ENCODE measurements at places on chromosomes 11 and 22.

DNA sequence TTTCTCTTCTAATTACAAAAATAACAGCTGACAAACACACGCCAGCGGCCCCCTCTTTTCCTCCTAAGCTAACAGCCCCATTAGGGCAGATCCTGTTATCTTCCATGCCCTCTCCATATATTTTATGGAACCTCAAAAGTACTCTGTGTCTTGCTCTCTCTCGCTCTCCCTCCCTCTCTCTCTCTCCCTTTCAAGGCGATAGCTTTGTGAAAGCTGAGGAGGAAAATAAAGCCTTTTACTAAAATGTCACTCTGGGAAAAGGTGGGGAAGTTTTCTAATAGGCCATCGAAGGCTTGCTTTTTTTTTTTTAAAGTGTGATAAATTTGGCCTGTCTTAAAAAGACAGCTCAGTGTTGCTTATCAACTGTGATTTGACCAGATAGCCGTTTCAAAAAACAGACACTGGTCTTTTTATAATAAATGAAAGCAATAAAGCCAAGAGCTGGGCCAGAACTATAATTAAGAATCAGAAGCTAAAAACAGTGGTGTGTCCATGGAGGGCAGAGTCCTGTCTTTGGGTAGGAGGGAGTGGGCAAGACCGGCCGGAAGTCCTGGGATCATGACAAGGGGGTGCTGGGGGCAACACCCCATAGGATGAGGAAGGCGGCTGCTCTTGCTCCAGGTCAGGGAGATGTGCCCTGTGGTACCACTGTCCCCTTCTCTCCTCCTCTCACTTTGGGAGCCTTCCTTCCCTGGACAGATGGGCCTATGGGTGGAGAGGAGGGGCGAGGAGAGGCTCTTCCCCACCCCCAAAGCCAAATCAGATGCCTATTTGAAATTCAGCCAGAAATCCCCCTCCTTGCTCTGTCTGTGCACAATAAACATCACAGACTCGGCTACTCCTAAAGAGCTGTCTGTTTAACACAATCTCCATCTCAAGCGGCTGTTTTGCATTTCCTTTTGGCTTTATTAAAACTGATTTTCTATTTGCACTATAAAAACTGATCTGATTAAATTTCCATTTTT is 267.2 kb downstream of the BUD13 start:
- DNase-seq, result no peak

DNA sequence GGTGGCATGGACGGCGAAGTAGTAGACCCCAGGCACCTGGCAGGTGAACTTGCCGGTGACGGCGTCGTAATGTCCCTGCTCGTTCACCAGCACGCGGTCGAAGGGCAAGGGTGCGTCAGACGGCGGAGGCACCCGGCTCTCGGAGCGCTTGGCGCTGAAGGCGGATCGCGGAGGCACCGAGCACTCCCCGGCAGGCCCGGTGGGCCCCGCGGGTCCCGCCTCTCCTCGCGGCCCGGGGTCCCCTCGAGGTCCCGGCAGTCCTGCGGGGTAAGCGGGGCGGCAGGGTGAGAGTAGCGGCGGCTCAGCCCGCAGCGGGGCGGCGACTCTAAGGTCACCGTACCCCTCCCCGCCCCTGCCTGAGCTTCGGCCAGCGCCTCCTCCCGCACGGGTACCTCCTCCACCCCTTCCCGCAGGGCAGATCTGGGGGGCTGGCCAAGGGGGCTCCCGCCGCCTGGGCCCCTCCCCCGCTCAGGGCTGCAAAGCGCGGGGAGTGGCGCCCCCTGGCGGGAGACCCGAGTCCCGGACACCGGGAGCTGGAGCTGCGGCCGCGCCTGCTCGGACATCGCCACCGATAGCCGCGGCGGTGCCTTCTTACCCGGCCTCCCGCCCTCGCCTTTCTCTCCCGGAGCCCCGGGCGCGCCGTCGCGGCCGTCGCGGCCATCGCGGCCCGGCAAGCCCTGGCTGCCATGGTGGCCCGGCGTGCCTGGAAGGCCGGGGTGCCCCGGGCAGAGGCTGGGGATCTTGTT is 921 bp downstream of the C1QTNF5 start:
- DNase-seq, result no peak

DNA sequence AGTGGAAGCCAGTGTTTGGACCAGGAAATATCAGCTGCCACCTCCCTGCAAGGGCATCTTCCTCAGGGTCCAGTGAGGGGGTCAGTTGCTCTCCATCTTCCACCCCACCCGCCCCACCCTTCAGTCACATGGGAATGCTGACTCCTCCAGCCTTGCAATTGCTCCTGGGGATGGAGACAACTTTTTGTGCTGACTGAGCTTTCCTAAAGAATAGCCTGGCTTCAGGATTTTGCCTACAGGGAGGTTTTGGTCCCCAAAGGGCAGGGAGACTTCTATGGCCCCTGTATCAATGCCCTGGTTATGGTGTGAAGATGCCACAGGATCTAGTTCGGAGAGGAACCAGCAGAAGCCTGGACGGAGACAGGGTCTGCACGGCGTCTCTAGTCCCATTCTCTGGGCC is 124.0 kb upstream of the LMO1 start:
- no peak for DNase-seq

DNA sequence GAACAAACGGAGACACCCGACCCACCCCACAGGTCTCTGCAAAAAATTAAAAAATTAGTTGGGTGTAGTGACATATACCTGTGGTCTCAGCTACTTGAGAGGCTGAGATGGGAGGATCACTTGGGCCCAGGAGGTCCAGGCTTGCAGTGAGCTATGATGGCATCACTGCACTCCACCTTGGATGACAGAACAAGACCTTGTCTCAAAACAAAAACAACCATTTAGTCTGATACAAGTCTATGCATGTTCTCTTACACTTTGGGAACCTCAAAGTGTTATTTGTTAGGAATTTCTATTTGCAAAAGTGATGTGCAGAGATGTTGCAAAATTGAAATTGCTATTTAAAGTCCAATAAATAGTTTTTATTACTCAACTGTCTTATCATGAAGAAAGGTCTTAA is 14.3 kb downstream of the ATG13 start:
- no peak for DNase-seq

- DNase-seq, result no peak
These were observed 607 bp downstream of the MRPL11 start for GRCh38 chr11:66437979-66438503.

DNA sequence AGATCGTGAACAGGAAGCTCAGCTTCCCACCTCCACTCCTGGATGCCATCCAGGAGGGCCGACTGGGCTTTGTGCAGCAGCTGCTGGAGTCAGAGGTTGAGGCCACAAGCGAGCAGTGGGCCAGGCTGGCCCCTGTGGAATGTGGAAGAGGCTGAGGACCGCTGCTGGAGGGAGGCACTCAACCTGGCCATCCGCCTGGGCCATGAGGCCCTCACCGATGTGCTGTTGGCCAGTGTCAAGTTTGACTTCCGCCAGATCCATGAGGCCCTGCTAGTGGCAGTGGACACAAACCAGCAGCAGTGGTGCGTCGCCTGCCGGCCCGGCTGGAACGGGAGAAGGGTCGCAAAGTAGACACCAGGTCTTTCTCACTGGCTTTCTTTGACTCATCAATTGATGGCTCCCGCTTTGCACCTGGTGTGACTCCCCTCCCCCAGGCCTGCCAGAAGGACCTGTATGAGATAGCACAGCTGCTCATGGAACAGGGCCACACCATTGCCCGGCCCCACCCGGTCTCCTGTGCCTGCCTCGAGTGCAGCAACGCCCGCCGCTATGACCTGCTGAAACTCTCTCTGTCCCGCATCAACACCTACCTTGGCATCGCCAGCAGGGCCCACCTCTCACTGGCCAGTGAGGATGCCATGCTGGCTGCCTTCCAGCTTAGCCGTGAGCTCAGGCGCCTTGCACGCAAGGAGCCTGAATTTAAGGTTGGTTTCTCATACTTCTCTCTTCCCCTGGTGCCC is 24.9 kb downstream of the ART5 start:
- no peak for DNase-seq

- DNase-seq, result no peak
These were observed 1.6 kb upstream of the IRF7 start for GRCh38 chr11:617199-617911.

DNA sequence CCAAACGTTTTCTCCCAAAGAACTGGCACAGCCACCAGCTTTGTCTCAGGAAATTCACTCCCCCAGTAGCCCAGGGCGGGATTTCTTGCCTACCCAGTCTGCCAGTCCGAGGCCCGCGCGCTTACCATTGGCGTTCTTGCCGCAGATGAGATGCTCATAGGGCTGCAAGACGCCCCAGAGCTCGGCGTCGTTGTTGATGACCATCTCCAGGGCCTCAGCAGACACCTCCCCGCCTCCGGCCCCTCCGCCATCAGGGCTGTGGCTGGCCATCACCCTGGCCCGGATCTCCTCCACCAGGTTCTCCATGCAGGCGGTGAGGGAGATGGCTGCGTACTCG is 1.3 kb downstream of the ABTB2 start:
- no peak for DNase-seq

- DNase-seq, result no peak
These were observed 3.6 kb downstream of the TNNI2 start for GRCh38 chr11:1842149-1843097.

GRCh38 chr22:50702261-50702671 is 29.6 kb downstream of the SHANK3 start:
- no peak for DNase-seq

GRCh38 chr22:41075946-41076345 is 16.4 kb upstream of the EP300 start:
- DNase-seq, result no peak

GRCh38 chr11:88555829-88556202 is 218.3 kb upstream of the CTSC start:
- DNase-seq, result no peak

DNA sequence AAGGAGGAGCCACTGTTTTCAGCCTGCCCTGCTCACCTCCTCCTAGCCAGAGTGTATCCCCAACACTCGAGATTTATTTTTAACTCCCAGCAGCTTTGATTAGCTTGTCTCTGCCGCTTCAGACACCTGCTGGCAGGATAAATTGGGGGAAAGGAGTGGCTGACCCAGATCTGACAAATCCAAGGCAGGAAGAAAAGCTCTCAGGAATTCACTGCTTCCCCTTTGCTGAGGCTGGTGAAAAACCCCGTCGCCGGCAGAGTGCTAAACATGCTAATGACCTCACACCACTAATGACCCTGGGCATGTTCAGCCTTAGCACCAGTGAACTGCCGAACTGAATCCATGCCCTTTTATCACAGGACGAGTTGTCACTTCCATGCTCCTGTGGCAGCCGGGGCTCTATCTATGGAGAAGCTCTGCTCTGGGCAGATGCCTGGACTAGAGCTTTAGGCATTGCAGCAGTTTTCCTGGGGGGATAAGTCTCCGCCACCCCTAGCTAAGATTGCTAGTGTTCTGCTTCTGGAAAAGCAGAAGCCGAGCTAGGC is 52.2 kb downstream of the FEZ1 start:
- no peak for DNase-seq

DNA sequence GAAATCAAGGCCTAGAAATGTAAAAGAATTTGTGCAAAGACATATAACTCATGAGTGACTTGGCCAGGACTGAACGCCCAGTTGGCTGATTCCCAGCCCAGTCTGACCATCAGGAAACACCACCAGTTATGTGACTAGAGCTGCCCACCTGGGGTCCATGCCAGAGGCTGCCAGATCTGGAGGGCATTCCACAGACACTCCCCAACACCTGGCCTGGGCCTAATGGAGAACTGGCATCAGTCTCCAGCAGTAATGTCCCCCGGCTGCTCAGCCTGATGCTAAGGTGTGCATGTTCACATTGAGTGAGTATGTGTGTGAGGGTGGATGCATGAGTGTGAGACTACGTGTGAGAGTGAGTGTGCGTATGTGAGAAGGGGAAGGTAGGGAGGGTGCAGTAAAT is 15.7 kb downstream of the PLAAT3 start:
- no peak for DNase-seq

DNA sequence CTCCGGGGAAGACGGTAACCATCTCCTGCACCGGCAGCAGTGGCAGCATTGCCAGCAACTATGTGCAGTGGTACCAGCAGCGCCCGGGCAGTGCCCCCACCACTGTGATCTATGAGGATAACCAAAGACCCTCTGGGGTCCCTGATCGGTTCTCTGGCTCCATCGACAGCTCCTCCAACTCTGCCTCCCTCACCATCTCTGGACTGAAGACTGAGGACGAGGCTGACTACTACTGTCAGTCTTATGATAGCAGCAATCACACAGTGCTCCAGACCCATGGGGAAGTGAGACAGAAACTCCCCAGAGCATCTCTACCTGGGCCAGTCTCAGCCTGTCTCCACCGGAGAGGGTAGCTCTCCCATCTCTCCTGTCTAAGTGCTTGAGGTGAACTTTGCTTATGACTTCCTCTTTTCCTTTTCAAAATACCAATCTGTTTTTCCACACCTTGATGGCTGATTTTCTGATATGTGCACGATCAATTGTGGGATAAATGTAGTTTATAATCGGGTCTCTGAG is 48.5 kb upstream of the VPREB1 start:
- no peak for DNase-seq

- DNase-seq, result no peak
These were observed 54.0 kb downstream of the CCDC34 start for GRCh38 chr11:27309046-27309445.

DNA sequence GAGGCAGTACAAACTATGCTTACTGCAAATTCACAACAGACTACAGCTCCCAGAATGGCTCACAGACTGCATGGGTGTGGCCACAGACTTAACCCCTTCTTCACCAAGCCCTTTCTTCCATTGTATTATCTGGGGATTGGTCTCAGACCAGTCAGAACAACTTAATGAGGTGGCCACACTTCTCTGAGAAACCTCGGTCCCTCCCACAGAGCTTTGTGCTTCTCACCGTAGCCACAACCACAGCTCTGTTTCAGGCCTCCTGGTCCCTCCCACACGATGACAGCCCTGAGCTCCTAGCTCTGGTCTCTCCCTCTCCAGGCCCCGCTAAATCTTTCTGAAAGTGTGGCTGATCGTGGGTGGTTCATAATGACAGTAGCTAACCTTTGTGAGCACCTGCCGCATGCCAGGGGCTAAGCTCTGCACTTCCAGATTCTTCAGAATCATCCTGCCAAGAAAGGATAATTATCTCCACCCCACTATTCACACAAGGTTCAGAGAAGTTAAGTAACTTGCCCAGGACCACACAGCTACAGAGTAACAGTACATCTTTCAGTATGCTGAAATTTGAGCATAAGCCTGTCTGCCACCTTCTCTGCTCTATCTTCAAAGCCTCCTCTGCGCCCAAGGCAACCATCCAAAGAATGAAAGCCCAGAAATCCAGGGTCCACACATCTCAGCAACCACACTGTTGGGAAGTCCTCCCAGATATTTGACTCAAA is 5.4 kb downstream of the PDE2A start:
- DNase-seq, result no peak

DNA sequence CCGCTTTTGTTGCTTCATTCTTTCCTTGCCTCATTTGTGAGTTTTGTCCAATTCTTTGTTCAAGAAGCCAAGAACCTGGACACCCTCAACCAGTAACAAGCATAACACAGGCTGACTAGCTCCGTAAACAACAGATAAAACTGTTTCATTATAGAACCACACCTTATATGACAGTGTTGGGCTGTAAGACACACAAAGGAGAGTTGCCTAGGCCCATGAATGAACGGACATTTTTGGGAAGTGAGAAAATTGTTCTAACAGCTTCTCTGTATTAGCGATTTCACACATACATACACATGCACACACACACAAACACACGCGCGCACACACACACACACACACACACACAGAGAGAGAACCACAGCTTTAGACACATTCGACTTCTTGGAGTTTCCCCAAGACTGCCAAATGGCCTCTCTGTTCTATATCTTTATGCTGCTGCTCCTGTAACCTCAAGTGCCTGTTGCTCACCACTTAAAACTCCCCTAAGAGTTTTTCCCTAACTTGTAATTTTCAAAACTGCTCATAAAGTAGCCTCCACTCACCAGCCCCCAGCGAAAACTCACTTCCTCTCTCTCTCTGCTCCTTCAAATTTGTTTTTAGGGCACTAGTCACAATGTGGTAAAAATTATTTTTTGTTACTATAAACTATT is 35.9 kb downstream of the CTSC start:
- no peak for DNase-seq

Measured in SK-N-MC (cell line).